ENCODE measurements at places on chromosomes 2 and 18.

- no peak for DNase-seq
Observed at GRCh38 chr2:88613921-88614320, 13.3 kb downstream of the EIF2AK3 start.

- DNase-seq, result no peak
Observed at GRCh38 chr18:37343542-37343851, 222.1 kb downstream of the CELF4 start.

DNA sequence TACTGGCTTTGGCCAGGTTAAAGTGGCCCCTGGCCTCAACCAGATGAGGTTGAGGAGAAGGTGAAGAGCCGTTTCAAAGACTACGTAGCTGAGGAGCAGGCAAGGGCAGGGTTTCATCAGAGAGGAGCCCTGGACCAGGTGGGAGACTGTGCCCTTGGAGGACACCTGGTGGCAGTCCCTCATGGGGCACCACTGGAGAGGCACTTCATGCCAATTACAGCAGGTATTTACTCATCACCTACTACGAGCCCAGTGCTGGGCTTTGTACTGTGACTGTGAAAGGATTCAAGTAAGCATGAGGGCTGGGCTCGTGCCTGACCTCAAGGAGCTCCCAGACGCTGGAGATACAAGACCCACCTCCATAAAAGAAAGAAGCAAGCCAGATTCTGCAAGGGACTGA is 37.6 kb downstream of the SMAD7 start:
- DNase-seq, result no peak

- no peak for DNase-seq
Observed at GRCh38 chr2:178233428-178233827, 39.1 kb downstream of the OSBPL6 start.

DNA sequence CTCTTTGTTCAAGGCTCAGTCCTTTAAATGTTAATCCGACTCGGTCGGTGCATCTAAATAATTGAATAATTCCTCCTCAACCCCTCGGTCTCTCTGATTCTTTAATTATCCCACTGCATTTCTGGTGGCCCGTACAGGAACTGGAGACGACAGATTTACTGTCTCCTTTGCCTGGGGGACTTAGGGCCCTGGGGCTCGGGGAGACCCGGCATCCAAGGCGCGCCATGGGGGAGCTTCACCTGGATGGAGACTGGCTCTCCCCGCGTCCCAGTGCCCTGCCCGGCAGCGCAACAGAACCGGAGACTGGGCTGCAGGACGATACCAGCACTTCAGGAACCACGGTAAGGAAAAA is 47.7 kb upstream of the SELENOI start:
- DNase-seq, result no peak

GRCh38 chr2:168731616-168732015 is 70.8 kb upstream of the NOSTRIN start:
- DNase-seq, result no peak

GRCh38 chr2:60838481-60838880 is 42.9 kb upstream of the REL start:
- DNase-seq, result no peak

GRCh38 chr18:12960853-12961397 is 13.1 kb downstream of the SEH1L start:
- no peak for DNase-seq

- DNase-seq, result peak; percentile 75
Observed at GRCh38 chr2:147910990-147911473, 66.2 kb downstream of the ACVR2A start.

DNA sequence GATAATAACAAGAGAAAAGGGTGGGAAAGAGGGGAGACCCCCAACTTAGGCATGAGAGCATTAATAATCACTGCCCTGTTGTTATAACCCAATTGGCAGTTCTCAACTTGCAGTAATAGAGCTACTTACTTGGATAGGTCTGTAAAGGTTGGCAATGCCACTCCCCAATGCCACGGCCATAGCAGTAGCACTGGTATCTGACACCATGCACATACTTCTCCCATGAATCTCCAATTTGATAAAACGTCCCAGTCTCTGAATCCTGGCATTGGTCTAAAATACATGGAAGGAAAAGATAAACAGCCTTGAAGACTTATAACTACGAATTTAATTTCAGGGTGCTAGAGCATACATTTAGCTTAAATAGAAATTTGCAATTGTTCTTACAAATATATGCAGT is 16.8 kb downstream of the FN1 start:
- no peak for DNase-seq

DNA sequence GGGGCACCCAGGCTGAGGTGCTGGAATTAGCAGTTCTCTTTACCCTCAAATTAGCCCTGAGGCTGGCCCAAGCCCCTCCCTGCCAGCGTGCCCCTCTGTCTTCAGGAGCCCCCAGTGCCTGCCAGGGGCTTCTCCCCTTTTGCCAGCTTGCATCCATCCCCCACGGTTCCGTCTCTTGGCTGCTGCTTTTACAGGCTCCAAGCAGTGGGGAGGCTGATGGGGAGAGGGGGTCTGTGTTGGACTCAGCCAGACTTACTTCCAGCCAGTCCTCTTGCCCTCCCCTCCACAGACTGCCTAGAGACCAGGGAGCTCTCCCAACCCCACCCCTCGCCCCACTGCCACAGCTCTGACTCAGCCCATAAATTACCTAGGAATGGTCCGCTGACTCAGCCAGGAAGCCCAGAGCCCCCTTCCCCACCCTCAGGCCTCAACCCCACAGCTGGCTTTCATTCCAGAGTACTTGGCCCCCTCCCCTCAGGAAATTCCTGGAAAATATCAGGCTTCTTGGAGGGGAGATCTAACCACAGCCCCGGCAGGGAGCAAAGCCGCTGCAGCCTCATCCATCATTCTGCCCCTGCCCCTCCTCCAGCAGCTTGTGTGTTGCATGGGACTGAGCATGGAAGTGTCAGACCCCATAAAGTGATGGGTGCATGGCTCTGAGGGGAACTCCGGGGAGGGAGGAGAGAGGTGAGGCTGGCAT is 184.6 kb downstream of the ZFP36L2 start:
- DNase-seq, result no peak

DNA sequence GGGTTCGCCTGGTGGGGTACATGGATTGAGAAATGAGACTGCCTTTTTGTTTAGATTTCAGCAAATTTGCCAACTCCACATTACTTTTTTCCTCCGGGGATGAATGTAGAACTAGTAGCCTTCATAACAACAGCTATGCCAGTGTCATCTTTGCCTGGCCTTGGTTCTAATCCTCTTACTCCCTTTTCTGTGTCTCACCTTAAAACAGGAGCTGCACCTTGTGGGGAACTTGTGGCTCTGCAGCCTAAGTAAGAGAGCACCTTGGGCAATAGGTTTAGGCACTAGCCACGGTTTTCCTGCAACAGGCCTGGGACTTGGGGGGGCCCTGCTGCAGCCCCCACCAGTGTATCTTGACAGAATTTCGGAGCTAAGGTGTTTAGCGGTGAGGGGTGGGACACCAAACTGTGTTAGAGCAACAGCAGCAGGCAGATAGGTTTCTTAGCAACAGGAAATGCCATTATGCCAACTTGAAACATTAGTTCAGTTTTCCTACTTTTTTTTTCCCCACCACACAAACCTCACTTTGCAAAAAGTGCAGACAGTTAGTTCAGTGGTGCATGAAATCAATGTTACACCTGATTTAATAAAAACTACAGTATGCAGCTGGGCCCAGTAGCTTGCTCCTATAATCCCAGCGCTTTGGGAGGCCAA is 173.7 kb downstream of the PRKCE start:
- DNase-seq, result no peak

DNA sequence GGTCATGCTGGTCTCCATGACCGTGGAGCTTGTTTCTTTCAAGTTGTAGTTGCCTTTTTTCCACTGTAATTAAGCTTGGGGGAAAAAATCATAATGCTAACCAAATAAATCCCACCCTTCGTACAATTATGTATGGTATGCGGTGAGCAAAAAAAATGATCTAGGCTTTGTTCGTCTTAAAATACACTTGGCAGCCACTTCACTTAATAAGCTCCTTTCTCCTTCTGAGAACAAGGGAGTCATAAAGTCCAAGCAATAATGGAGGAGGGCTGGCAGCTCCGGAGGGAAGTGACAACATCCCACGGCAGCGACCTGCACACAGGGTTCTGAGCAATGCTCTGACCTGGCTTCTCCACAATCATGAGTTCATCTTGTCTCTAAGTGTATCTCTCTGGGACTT is 91.2 kb upstream of the KLHL29 start:
- no peak for DNase-seq

- DNase-seq, result no peak
Observed at GRCh38 chr18:62683935-62684334, 31.4 kb upstream of the PHLPP1 start.

DNA sequence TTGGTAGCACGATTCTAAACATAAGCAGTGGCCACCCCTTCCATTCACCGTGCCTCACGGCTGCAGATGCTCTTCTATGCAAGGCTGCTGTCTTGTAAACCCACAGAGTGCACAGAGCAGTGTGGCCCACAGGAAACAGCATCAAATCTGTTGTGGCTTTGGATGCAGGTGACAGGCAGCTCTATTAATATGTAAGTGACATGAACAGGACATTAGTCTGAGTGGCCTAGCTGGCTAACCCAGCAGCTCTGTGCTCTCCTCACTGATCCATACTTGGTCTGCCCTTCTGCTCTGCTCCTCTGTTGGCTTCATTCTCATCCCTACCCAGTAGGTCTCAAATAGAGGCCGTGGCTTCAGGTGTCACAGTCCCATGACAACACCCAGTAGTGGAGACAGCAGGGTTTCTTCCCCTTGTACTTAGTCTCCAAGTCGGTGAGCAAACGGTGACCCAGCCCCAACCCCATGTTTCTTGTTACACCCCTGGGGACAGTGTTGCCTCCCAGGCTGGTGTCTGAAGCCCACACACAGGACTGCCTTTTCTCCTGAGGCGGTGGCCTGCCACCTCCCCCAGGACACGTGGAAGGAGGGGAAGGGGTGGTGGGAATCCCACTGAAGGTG is 5.8 kb downstream of the SH3RF3 start:
- DNase-seq, result no peak

GRCh38 chr2:142061733-142062132 is 69.1 kb downstream of the LRP1B start:
- no peak for DNase-seq

DNA sequence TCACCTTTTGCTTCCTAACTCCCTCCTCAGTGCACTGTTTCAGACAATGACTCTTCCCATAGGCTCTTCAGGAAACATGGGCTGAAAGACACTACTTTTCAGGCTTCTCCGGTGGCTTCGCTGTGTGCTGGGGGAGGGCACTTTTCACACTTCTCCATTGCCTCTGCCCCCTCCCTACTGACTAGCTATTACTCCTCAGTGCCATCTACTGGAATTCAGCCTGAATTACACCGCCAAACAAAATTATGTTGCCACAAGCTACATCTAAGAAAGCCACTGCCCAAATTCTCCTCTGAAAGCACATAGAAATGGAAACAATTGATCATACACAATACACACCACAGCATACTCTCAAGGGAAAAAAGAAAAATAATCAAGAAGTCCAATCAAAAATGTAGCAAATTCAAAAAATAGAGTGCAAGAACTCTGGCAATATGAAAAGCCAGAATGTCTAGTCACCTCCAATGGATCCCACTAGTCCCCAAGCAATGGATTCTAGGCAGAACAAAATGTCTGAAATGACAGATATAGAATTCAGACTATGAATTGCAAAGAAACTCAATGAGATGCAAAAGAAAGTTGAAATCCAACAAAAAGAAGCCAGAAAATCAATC is 1139.4 kb upstream of the GYPC start:
- DNase-seq, result peak; percentile 2

DNA sequence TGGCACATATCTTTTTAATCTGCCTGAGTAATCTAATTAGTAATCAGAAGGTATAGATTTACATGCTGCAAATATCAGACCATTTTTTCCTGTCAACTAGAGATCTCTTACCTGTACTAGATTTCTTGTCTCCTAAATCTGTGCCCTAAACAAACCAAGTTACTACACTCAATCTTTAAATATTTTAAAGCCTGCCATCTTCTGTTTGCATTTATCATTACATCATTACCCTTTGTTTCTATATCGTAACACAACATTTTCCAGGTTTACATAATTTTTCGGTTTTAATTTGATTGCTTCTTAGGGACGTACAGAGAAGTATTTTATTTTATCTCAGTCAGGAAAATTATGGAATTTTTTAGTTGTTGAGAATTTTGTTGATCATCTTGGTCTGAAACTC is 25.7 kb downstream of the PSMA8 start:
- peak; percentile 38 for DNase-seq

GRCh38 chr2:197378086-197378485 is 56.7 kb downstream of the SF3B1 start:
- DNase-seq, result no peak

GRCh38 chr2:205800773-205801172 is 118.5 kb downstream of the NRP2 start:
- no peak for DNase-seq

GRCh38 chr2:49950646-49951045 is 796.3 kb upstream of the FSHR start:
- DNase-seq, result no peak

DNA sequence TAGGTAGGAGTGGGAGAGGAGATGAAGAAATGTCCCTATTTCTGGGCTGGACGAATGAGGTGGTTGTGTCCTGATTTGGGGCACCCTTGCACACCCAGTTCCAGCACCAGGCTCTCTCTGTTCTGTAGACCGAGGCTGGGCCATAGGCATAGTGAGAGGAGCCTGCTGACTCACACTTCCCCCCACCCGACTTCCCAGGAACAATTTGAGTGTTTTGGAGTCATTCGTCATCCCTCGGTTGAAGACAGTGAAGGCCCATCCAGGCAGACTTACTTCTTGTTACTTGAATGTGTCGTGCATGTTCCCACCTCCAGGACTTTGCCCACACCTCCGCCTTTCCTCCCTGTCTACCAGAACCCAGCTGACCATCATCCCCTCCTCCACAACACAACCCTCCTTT is 179.1 kb downstream of the HAUS1 start:
- DNase-seq, result no peak

GRCh38 chr2:76867854-76868253 is 654.3 kb downstream of the LRRTM4 start:
- peak; percentile 79 for DNase-seq

- DNase-seq, result no peak
Observed at GRCh38 chr2:174585146-174585545, 12.5 kb downstream of the WIPF1 start.

- DNase-seq, result no peak
Observed at GRCh38 chr2:150256736-150257135, 230.7 kb downstream of the RND3 start.

DNA sequence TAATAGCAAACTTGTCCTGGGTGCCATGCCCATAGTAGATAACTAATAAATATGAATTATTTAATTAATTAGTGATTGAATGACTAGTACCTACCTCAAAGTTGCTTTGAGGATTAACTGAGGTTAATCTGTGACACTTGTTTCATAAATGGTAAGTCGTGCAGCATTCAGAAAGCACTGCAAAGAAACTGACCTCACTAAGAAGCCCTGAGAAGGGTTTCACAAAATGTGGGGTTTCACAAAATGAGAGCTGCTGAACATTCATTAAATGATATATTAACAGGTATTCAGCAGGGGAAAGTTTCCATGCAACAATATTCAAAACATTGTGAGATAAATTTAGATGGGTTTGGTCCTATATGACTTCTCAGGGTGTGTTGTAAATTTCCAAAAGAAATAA is 236.2 kb downstream of the OSR1 start:
- no peak for DNase-seq

DNA sequence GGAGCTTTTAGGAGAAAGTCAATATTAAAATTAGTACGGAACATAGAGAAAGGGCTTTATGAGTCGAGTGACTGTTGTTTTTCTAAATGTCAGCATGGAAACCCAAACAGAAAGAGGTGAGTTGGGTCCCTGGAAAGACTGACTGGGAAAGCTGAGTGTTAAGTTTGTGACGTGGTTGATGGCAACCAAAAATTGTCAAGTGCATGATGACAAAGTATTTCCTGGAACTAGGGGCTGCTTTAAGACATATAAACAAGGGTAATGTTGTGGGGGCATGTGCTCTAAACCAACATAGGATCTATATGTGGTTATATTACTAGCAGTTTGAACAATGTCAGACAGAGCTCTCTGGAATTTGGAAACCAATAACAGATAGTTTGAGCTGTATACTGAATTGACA is 50.9 kb upstream of the GPD2 start:
- no peak for DNase-seq
